Stimulated activated CD8-positive, alpha-beta memory T cell treated with anti-CD3 and anti-CD28 coated beads, Interleukin-4, amount 100 ng/mL, for 1 hour (primary cell): ENCODE measurements at places on chromosomes 7 and 10.

DNA sequence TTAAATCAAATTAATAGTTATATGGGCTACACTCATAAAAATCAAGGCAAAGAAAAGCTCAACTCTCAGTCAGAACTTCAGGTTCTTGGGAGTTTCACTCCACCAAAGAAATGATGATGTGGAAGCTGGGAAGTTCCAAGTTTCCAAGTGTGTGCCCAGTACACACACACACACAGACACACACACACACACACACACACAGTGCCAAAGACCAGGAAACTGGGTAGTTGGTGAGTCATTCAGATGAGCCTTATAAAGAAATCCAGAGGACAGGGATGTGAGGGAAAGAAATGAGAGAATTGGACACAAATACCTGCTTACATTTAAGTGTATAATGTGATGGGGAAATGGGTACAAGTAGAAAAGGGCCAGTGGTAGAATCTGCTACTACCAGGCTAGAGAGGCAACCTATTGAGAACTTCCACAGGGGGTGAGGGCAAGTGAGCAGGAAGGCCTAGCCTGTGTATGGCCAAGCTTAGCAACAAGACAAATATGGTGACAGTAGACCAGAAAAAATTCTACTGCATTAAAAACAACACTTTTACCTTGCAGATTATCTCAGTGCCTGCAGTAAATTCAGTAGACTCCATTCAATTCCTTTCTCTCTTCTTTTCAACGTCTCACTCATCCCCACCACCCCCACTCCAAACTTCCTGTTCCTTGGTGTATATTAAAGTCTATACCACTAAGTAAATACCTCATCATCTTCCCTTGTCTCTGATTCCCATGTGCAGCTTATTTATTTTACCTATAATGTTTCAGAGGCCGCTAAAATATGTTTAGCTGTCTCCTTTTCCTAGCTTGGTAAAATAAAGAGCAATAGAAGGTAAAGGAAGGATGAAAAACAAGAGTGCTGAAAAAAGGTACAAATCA, 95.0 kb downstream of the CABCOCO1 start:
- DNase-seq = no peak

DNA sequence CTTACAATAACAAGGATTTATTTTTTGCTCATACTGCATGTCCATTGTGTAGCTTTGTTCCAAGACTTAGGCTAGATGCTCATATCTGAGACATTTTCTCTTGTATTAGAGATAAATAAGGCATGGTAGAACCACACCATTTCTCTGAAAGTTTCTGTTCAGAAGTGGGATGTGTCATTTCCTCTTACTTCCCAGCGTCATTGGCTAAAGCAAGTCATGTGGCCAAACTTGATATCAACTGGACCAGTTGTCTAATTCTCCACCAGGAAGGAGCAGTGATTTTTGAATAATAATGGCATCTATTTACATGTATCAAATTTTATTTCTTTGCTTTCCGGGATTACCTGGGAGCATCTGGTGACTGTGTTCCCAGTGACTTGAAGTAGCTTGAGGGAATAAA, 38.3 kb downstream of the AHCYL2 start:
- DNase-seq = no peak

- DNase-seq = no peak
Measured at GRCh38 chr7:49787980-49788379, 14.5 kb downstream of the VWC2 start.

DNA sequence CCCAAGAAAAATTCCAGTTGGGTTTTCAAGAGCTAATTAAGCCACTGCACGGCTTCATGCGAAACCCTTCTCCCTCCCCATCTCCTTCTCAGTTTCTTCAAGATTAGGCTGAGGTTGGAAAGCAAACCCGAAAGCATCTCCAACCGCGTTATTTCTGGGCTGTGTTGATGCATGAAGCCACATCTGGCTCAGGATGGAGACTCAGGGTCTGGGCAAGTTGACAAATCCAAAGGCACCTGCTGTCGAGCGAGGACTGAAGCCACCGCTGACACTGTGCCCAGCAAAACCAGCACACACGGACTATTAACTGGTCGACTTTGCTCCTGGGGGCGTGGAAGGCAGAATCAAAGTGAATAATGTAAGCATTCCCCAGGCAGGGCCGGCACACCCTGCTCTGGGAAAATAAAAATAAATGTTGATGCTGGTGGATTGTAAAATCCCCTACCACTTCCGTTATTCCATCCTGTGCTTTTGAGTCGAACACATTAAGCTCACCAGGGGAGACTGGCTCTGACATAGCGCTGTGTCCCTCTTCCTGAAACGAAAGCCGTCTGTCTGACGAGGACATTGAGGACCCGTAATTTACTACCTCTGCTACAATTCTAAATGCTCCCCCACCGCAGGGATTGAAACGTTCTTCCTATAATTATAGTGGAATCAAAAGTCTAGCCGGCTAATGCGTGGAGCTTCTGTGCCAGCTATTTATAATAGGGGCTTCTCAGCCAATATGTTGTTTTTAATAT, 269.8 kb downstream of the ADARB2 start:
- no peak for DNase-seq

DNA sequence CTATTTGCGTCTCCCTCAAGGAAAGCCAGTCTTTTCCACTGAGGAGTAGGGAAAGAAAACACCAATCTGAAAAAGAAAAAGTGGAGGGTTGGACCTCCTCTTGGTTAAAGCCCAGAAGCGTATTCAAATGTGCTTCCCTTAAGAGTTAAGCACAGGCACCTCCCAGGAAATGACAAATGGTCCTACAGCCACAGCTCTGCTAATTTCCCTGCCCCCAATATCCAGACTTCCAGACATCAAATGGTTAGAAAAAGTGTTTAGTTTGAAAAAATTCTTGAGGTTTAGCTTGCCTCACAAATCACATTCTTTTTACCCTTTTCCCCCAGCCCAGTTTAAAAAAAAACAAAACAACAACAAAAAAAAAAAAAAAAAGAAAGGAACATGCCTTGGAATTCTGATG, 19.0 kb upstream of the COL1A2 start:
- DNase-seq = no peak

GRCh38 chr7:80097756-80098155, 36.9 kb upstream of the GNAI1 start:
- no peak for DNase-seq

- DNase-seq = no peak
Measured at GRCh38 chr10:7417103-7417623, 6.3 kb upstream of the SFMBT2 start.

GRCh38 chr10:4867520-4868356, 41.7 kb downstream of the AKR1E2 start:
- DNase-seq = no peak

DNA sequence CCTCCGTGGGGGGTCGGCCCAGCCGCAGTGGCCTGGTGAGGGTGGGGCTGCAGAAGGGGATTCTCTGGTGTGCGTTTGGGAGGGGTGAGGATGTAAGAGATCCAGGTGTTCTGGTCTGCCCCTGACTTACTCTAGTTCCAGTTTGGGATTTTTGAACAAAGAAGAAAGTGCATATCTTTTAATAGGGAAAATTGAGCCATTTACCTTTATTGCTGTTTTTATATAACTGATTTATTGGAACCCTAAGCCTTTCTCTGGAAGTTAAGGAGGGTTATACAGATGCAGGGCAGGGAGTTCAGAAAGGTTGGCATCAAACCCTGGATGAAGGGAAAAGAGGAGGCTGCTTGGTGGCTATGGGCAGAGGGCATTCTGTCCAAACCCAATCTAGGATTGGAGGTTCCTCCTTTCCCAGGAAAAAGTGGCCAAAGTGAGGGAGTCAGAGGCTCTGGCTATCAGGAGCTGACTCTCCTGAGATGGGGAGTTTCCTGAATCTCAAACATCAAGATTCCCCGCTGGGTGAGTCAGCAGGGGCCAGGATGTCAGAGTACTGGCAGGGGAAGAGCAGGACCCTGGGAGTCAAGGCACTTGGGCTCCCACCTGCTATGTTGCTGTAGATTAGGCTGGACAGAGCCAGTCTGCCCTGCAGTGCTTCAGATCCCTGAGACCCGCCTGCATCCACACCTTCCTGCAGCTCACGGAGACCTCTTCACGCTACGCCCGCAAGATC, 67.5 kb downstream of the CLIP2 start:
- DNase-seq = no peak

- no peak for DNase-seq
Measured at GRCh38 chr10:61866700-61867368, 34.7 kb upstream of the ARID5B start.

GRCh38 chr10:10903620-10904019, 114.1 kb upstream of the CELF2 start:
- no peak for DNase-seq

GRCh38 chr10:28796606-28797512, 119.5 kb downstream of the BAMBI start:
- DNase-seq = no peak

DNA sequence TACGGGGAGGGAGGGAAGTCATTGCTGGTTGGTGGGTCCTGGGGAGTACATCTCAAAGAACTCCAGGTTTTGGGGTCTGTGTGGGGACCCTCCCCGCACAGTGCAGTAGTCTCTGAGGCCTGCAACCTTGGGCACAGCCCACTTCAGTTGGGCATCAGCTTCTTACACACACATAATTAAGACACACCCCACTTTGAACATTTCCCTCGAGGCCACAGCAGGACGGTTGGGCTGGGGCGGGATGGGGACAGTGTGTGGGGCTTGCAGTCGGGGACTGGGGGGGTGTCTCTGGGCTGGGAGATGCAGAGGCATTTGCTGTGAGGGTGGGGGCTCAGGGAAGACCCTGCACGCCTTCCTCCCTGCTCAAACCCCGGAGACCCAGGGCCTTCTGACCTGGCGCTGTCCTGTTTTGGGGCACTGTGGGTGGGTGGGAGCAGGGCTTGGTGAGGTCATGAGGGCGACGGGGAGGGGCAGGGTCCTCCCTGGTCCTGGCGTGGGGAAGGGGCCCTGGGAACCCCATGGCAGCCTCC, 1.3 kb downstream of the LFNG start:
- no peak for DNase-seq

DNA sequence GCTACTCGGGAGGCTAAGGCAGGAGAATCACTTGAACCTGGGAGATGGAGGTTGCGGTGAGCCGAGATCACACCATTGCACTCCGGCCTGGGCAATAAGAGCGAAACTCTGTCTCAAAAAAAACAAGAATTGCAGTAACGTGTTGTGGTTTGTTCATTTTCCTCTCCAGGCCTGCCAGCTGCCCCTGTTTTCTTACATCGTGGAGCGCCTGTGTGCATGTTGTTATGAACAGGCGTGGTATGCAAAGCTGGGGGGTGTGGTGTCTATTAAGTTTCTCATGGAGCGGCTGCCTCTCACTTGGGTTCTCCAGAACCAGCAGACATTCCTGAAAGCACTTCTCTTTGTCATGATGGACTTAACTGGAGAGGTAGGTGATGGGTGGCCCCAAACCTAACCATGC, 52.1 kb downstream of the TRRAP start:
- DNase-seq = no peak

DNA sequence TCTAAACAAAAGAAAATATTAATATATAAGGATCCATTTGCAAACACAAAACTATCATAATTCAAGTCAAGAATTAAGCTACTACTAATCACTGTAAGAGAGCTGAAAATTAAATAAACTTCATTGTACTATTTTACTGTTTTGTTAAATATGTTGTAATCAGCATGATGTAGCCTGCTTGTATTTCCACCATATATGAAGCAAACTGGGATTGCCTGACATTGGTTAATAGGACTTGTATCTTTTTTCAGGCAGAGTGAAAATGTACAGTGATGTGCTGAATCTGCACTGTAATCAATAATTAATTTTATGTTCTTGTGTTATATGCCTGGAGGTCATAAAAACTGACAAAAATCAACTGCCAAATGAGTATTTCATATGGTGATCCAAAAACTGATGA, 25.4 kb downstream of the TRDMT1 start:
- no peak for DNase-seq

DNA sequence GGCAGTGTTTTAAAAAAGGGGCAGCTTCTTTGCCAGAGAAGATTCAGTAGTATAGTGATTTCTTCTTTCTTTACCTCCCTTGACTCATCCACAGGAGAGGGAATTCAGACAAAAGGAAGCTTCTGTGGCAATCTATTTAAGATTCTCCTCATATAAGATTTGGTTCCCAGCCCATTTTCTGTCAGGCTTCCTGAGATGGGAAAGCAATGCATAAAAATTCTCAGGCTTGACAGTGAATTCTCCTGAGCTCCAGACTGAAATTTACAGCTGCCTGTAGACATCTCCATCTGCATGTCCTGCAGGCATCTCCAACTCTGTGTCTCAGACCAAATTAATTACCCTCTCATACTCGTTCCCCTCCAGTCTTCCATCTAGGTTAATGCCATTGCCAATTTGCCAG, 72.8 kb downstream of the TSPAN12 start:
- no peak for DNase-seq

DNA sequence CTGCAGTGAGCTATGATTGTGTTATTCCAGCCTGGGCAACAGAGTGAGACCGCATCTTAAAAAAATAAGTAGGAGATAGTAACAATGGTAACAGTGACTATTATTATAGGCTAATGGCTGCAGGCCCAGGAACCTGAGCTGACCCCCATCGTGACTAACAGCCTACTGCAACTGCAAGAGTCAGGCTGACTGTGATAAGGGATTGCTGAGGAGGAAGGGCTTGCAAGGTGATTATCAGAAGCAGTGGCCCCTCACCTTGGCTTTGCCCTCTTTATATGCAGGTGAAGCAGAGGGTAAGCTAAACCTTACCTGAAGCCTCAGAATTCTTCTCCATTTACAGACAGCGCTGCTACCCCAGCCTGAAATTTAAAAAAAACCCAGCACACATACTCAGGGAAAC, 83.9 kb upstream of the SDK1 start:
- no peak for DNase-seq

GRCh38 chr7:2732388-2732787, 44.4 kb downstream of the AMZ1 start:
- DNase-seq = no peak

GRCh38 chr7:107933386-107934013, 42.5 kb downstream of the DLD start:
- DNase-seq = no peak

DNA sequence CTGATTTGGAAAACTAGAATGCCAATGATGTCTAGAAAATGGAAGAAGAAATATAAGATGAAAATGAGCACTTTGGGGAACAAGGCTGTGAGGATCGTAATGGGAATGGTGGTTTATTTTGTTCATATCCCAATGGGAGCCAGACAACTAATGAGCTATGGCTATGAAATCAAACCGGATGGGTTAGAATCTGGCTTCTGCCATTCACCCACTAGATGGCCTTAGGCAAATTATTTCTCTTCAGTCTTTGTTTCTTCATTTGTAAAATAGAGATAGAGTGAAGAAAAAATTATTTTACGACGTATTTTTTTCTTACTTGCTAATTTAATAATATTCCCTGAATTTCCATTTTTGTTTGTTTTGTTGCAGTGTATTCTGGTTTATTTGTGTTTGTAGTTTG, 572.1 kb upstream of the IGFBP3 start:
- no peak for DNase-seq

- DNase-seq = no peak
Measured at GRCh38 chr10:69884686-69885085, 83.0 kb downstream of the COL13A1 start.

DNA sequence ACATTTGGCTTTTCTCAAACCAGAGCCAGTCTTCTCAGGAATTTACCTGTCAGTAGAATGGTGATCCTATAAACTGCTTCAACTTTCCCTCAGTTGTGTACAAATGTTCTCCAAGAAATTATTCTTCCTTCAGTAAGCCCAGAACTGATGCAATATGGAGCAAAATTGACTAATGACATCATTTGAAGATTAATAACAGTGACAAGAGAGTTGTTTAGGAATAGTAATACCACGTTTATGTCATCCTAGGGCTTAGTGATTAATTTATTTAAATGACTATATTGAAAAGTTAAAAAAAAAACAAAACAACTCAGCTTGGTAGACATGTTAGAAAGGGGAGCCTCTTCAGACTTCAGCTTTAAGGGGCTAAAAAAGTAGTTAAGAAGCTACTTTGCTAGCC, 933.2 kb downstream of the GATA3 start:
- no peak for DNase-seq
